ENCODE measurements at places on chromosomes 5 and 9.

DNA sequence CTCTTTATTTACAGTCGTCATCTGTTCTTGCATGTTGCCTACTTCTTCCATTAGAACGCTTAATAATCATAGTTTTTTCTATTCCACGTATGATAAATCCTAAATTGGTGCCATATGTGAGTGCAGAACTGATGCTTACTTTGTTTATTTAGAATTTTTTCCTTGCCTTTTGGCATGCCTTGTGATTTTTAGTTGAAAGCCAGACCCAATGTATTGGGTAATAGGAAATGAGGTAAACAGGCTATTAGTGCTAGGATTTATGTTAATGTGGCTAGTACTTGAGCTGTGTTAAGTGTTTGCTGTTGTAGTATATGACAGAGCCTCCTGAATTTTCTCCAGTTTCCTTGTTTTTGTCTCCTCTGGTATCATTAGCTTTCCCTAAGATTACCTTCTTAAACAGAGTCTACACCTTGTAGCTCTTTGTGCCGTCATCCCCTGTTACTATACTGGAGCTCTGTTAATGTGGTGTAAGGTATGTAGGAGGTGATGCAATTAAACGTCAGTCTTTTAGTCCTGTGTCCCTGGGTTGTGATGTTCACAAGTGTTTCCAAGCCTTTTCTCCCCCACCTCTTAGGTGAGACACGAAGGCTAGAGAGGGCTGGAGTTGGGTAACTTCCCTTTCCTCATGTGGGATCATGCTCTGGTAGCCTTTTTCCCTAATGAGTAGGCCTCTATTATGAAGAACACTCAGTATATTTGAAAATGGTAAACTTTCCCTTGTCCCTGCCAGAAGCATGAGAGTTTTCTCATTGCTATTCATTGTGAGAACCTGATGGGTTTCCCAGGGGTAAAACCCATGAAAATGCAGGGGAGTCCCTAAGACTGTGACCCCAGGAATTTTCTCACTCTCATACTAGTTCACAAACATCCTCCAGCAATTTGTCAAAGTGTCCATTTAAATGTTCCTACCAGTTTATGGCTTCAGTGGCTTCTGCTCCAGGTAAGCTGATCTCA, 21.2 kb downstream of the SPATA31D3 start:
- DNase-seq, result peak; percentile 57

DNA sequence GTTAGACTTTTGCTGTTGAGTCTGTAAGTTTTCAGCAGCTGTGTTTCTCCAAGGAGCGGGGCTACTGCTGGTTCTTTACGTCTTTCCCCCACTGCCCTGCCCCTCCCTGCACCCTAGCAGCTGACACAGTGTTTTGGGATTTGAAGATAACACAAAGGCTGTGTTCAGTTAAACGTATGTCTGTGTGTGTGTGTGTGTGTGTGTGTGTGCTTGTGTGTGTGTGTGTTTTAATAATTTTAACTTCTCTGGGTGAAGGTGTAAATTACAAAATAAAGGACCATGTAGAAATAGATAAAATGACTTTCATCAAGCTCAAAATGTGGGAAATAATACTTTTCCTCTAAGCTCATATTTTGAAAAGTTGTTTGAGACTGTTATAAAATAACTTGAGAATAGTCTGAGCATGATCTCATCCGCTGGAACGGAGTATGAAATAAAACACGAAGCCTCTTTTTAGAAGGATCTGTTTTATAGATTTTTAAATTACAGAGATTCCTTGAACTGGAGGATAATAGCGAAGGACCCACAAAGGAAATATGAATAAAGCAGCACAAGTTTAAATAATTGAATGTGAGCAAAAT, 10.9 kb downstream of the ABL1 start:
- DNase-seq, result peak; percentile 83

DNA sequence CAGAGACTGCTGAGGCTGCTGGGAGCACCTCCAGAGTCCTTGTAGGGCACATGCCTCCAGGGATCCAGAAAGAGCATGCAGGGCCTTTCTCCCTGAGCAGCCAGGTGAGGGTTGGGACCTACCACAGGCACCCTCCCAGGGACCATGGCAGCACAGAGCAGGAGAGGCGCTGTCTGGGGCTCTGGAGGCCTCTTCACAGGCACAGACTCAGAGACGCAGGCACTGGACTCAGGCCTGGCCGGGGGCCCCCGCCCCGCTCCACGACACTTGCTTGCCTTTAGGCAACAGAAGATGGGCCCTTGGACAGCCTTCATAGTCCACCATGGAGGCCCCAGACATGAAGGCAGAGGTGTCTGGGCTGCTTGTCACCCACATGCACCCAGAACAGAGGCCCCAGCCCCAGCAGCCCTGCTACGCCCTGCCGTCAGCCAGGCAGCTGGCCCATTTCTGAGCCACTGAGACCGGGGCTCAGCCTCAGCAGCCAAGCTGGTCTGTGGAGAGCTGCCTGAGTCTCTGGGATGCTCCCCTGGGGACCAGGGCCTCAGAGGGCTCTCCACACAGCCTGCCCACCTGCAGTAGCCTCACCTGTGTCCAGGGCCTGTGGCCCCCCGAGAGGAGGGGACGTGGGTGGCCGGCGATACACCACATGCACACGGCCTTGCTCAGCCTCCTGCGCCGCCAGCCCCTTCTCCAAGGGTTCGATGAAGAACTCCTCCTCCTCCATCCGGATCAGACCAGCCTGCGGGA, 72.8 kb downstream of the ADAMTS2 start:
- no peak for DNase-seq

GRCh38 chr5:43592363-43592762, 10.6 kb upstream of the NNT start:
- DNase-seq, result no peak

DNA sequence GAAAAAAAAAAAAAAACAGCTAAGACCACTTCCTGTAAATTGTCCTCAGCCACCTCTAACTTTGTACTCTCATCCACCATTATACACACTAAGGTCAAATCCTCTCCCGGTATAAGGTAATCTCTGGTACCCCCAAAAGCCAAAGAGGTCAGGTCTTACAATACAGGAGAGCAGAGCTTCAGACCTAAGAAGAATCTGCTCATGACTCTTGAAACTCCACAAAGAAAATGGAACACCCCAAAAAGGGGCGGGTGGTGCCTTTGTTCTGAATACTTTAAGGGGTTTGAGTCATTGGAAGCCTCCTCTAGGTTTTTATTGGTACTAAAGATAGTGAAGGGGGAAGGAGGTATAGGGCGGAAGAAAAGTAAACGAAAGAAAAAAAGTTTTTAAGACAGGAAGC, 69.8 kb downstream of the COL15A1 start:
- DNase-seq, result no peak

DNA sequence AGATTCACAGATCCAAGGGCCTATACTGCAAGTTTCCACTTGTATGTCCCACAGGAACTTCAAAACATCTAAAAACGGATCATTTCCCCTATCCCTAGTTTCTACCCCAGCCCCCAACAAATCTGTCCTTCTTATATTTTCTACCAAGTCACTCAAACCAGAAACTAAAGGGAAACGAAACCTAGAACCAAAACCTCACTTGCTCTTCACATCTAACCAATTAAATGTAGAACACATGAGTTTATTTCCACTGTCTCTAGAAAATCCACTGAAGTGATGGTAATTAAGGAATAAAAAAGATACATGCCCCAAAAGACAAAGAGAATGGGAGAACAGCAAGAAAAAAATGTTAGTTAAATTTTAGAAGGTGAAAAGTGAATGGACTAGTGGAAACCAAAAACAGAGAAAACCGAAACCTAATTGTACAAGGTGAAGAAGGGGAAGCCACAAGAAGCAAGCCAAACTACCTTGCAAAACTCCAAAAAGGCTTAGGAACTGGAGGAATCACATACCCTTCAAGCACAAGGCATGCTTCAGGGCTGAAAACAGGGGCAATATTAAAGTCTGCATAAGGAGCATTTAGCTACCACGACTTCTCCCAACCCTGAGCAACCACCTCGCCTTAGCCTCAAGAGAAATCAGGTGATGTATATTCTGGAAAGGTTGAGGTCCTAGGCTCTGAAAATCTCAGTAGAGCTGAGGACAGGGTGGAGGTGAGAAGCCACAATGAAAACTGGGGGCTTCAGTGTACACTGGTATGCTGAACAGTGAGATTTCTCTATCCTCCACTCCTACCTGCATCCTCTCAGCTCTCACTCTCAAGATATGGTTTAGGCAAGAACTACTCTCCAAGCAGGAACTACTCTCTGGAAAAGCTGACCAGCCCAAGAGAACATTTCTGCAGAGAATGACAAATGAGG, 11.1 kb downstream of the SMU1 start:
- DNase-seq, result no peak

GRCh38 chr5:176716320-176716719, 69.0 kb downstream of the TSPAN17 start:
- peak; percentile 81 for DNase-seq

- DNase-seq, result no peak
Measured at GRCh38 chr5:58341476-58341875, 118.4 kb downstream of the PLK2 start.

- DNase-seq, result no peak
Measured at GRCh38 chr5:40436535-40437237, 243.0 kb upstream of the PTGER4 start.

- peak; percentile 86 for DNase-seq
Measured at GRCh38 chr5:1792842-1793266, 6.8 kb downstream of the MRPL36 start.

DNA sequence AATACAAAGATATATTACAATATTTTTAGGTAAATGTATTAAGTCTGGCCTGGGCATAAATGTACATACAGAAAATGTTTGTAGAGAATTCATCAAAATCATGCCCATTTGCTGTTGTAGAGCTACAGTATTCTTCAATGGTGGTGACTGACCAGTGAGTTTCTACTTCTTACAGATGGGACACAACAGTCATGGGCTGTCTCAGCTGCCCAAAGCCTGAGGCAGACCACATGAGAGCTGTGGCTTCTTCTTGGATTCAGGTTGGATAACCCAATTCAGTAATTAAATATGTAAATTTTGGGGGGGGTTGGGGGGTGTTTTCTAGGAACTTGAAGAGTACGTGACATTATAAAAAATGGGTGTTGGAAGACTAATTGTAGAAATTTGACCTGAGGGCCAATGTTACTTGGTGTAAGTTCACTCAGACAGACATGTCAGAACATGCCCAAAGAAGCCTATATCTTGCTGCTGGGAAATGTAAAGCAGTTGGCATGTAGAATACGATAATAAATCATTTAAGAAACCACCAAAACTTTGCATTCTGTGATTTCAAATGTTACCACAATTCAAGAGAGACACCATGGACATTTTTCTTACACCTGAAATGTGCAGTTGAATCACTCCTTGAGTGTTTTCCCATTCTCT, 17.9 kb downstream of the STARD4 start:
- peak; percentile 12 for DNase-seq

DNA sequence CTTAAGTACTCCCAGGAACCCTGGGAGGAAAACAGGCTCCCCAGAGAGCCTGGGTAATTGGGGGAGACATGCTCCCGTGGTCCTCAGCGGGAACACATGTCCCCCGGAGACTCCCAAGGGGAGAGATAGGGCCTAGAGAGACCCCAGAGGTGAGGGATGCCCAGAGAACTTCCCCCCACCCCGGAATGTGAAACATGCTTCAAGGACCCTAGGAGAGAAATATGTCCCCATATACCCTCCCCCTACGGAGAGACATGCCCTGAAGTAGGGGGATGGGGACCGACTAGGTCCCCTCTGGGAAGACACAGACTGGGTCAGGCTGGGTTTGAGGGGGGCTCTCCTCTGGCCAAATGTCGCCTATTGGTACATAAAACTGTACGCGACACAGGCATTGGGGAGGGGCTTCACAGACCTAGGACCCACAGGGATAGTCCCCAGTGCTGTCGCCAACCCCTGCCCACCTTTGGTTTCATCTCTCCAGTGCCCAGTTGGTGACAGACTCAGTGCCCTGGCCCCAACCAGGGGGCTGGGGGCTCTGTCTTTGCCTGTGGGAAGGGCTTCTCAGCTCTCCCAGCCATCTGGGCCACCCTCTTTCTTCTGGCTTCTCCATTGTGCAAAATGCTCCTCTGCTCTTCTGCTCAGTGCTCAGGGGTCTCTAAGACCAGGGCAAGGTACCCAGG, 26.9 kb downstream of the PCDH1 start:
- no peak for DNase-seq

GRCh38 chr5:96651948-96652753, 10.0 kb upstream of the CAST start:
- no peak for DNase-seq

DNA sequence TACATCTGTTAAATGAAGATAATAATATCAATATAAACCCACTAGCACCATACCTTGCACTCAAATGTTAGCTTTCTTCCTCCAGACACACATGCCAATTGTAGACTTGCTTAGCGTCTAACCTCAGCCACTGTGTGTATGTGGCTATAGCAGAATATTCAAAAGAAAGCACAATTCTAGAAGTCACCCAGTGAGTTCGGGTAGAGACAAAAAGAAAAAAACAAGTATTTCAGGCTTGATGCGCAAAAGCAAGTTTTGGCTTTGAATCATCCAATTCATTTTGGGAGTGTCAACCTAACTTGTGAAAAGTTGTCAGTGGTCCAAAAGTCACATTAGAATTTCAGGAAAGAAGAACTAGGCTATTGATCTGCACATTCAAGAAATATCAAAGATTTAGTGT, 167.4 kb downstream of the PRELID2 start:
- DNase-seq, result no peak

- DNase-seq, result no peak
Measured at GRCh38 chr5:58674070-58674469, 91.2 kb downstream of the RAB3C start.

- DNase-seq, result peak; percentile 48
Measured at GRCh38 chr5:135308245-135308644, 90.8 kb downstream of the MACROH2A1 start.

- no peak for DNase-seq
Measured at GRCh38 chr9:107323836-107324585, 40.9 kb downstream of the RAD23B start.

- no peak for DNase-seq
Measured at GRCh38 chr9:116716438-116716837, 29.3 kb downstream of the TRIM32 start.

GRCh38 chr9:83284746-83285145, 221.8 kb upstream of the RASEF start:
- DNase-seq, result no peak

DNA sequence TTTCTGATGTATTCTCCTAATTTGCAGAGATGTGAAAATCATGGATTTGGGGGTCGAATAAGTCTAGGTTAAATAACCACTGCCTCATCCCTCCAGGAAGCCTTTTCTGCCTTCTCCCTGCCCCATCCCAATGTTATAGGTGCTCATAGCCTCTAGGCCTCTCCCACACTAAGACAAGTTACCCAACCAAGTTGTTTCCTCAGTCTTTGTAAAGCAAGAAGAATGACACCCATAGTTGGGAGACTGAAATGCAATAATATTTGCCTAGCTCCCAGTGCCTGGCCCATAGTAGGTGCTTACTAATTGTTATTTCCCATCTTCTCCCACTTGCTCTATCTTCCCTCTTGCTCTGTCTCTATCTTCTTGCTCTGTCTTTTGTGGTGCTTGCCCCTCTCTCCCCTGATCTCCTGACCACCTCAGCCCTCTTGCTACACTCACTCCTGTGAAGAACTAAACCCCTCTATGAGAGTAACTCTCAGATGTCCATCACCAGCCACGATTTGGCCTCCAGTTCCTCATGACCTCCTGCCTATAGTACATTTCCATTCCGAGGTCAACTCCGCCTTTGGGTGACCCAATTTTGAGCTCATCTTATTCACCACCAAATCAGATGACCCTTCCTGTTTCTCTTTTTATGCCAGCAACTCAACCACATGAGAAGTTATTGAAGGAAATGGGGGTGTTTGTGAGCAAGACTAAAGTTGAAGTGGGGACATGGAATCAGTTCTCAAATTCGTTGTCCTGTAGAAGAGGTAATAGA, 7.0 kb downstream of the AFAP1L1 start:
- DNase-seq, result no peak

- DNase-seq, result peak; percentile 64
Measured at GRCh38 chr5:167587772-167588437, 703.5 kb upstream of the WWC1 start.
